Erythroblast (primary cell): ENCODE measurements at places on chromosomes 7 and 10.
A peak's percentile ranks its signal among the peaks of the same experiment; 100 is the strongest.

GRCh38 chr10:61452655-61453641 is at the start of gene TMEM26:
Gene TMEM26, minus strand, starts transcription at chr10:61453381. Its CDS starts 300 bp downstream, at chr10:61453081.
- no peak for DNase-seq

- DNase-seq = no peak
Measured at GRCh38 chr7:82339958-82340357, 103.6 kb downstream of the CACNA2D1 start.

DNA sequence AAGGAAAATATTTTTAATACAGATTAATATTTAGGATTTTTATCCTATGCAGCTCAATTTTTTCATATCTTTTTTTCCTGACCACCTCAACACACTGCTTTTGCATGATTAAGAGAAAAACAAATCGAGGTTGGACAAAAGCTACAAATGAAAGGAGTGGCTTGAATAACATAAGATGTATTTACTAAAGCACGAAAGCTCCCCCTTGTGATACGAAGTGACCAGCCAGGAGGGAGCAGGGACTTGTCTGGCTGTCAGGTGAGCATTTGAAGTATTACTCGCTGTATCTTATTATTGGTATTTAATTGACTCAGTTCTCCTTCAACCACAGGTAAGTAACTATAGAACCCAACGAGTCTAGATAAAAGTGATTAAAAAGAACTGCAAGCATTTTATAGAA is 265.2 kb upstream of the PHF14 start:
- peak; percentile 50 for DNase-seq

DNA sequence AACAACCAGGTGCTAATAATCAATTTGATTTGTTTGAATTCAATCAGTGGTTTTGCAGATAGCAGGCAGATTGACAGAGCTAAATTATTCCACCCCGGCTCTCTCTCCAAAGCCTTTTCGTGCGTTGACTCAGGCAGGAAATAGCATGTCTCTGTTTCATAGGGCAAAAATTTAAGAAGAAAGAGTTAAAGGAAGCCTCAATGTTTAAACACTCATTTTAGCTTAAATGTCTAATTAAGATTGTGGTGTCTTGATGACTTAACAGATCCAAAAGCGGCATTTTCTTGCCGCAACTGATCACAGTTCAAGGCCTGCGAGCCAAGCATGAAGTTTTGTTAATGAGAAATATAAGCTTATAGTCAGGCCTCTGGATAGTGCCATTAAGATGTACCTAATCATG is 1051.1 kb upstream of the AUTS2 start:
- no peak for DNase-seq

- DNase-seq = no peak
Measured at GRCh38 chr10:25049966-25050365, 33.6 kb downstream of the THNSL1 start.

- no peak for DNase-seq
Measured at GRCh38 chr10:131211559-131211958, 100.0 kb downstream of the TCERG1L start.

DNA sequence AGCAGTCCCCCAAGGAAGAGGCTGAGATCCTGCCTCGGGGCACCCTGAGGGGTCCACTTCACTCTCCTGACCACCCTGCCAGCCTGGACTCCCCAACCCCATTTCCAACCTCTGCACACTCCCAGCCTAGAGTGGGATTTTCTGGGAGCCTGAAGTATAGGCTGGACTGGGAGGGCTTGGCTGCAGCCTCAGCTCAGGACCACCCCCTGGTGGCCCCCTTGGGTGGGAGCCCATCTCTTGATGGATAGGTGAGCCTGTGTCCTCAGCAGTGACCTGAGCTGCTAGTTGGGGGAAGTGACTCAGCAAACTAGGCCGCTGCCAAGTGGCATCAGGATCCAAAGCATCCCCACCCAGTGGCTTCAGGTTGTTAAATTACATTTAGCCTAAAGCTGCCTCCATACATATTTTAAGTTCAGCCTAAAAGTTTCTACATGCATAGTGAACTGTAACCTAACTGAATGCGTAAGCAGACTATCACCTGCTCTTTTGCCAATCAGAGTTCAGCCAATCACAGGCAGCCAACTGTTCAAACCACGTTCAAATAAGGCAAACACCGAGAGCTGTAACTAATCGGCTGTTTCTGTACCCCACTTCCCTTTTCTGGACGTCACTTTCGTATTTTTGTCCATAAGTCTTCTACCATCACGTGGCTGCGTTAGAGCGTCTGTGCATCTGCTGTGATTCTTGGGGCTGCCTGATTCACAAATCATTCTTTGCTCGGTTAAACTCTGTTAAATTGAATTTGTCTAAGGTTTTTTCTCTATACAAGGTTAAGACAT is 144.0 kb downstream of the PLPP4 start:
- peak; percentile 30 for DNase-seq

DNA sequence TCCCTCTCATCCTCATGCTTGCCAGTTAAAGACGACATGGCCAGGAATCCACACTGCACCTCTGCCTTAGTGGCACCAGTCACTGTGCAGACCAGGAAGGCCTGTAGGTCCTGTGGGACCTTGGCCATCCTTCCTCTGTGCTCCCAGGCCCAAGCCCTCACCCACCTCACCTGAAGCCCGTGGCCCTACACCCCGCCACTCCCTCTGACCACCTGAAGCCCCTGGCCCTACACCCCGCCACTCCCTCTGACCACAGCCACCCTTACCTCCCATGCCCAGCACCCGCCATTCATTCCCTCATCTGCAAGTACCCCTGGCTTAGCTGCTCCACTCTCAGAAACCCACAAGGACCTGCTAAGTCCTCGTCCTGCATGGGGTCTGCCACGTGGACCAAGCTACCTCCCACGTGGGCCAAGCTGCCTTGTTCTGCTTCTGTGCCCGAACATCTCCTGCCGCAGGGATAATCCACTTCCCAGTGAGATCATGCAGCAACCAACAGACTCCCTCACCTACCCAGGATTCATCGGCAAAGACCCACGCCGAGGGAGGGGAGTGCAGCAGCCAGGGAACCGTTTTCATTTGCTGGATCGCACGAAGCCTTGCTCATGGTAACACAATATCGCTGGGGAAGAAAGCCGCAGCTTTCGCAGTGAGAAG is 151.2 kb downstream of the TCERG1L start:
- no peak for DNase-seq

DNA sequence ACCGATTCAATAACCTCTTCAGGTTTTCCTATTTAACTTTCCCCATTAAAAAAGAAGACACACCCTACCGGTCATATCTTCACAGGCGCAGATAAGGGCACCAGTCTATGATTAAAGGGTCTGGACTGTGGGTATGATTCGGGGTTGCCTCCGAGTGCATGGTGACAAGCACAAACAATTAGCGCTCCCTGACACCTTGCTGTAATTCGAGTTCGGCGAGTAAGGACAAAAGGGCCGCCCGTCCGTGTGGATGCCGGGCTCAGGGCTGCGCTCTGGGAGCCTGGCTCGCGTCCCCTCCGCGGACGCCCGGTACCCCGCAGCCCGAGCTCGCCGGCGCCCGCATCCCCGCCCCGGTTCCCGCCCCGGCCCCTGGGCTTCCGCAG is 111.9 kb upstream of the RHEB start:
- peak; percentile 26 for DNase-seq

DNA sequence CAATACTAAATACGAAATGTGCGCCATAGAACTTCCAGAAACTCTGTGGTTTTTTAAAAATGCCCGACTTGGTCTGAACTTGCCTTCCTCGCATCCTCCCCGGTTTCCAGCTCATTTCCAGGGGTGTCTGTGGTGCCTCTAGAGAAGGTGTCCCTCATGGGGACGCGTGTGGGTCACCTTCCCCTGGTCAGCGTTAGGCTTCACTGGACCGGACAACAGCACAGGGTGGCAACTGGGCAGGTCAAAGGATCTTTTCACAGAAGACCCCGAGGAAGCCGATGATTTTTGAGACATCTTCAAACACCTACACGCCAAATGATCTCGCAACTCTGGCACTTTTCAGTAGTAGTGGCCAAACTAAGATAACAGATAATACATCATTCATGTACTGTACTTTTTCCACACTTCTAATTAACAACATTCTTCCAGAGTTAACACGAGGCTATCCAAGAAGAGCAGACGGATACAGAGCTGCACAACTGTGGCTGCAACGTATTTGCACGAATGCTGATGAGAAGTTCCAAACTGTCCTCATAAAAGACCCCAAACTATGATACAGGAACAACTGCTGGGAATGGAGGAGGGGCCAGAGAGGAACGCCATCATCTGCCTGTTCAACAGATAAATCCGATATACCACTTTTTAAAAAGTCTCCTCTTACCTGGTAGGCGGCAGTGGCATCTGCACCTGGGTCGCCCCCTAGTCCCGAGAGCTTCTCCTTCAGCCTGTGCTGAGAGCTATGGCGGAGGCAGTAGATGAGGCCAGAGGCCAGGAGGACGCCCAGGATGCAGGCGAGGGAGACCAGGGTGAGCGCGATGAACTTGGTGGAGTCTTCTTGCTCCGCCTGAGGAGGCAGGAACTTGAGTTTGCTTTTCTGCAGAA is 345.5 kb downstream of the DNAJB6 start:
- DNase-seq = no peak
